Stimulated activated CD4-positive, alpha-beta T cell treated with anti-CD3 and anti-CD28 coated beads, Interleukin-12 subunit alpha, Interleukin-12 subunit beta, amount 100 ng/mL, for 48 hours (primary cell): ENCODE measurements at places on chromosomes 7 and 10.

- peak; percentile 77 for DNase-seq
Measured at GRCh38 chr10:30783939-30784501, 154.5 kb upstream of the LYZL2 start.

DNA sequence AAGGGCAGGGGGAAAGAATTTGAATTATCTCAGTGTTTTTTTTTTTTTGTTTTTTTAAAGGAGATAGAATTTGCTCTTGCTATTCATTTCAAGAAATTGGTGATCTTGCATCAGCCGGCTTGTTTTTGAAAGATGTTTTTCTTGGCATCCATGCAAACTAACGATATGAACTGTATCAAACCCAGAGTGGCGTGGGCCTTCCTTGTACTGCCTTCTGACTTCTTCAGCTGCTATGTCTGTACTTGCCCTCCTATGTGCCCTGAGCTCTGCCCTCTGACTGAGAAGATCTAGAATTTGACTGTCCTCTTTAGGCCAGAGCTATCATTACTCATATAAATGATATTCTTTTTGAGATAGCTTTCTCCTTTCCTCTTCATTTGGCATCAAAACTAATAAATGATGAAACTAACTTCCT, 183.1 kb downstream of the EXOC4 start:
- DNase-seq, result no peak

- DNase-seq, result no peak
Measured at GRCh38 chr10:58820861-58821751, 308.4 kb downstream of the BICC1 start.

DNA sequence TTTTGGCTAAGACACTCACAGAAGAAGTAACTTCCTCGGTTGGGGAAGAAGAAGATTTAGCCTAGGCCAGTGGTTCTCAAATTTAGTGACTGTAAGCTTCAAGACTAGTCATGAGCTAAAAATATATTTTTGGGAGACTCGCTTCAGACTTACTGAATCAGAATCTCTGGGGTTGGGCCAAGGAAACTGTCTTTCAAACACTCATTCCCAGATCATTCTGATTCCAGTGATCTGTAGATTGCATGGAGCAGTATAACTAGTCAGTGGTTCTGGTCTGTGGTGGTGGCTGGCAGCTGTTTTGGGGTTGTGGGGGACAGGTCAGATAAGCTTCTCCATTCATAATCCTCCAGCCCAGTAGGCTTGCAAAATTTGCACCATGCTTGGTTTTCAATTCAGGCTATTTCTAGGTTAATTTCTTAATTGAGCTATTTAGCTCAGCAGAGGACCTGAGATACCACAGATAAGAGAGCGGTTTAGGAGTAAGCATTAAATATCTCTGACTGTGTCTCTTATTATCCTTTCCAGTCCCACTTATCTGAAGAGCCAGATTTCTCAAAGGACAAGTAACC, 3.8 kb upstream of the KAT6B start:
- no peak for DNase-seq

DNA sequence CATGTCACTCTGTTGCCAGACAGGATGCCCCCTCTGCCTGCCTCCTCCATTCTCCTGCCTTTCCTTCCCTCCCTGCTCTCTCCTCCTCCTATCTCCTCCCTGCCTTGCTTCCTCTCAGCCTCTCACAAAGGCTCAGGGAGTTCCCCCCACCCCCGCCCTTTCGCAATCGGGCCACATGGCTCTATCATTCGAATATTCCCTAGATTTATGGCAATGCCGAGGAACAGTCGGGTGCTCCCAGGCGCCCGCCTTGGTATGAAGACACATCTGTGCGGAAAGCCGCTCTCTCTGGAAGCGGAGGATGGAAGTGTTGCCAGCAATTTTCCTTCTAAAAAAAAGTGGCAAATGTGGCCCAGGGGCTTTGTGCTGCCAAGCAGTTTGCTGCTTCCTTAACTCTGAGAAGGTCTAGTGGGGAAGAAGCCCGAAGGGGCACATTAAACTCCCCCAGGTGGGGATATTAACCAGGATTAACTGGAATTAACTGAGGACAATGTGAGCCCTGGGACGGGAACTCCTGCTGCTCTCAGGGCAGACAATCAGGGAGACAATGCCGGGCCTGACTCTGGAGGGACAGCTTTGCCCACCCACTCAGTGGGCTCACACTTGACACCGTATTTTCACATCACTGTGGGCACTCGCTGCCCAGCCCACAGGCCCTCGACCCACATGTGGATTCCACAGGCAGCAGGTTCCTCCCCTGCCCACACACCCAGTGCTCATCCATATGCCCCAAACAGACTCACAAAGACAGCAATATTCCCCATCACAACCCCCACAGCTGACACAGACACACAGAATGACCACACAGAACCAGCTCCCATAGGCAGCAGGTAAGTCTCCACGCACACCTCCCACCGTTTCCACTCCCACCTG, 88.4 kb upstream of the SMNDC1 start:
- DNase-seq, result no peak

DNA sequence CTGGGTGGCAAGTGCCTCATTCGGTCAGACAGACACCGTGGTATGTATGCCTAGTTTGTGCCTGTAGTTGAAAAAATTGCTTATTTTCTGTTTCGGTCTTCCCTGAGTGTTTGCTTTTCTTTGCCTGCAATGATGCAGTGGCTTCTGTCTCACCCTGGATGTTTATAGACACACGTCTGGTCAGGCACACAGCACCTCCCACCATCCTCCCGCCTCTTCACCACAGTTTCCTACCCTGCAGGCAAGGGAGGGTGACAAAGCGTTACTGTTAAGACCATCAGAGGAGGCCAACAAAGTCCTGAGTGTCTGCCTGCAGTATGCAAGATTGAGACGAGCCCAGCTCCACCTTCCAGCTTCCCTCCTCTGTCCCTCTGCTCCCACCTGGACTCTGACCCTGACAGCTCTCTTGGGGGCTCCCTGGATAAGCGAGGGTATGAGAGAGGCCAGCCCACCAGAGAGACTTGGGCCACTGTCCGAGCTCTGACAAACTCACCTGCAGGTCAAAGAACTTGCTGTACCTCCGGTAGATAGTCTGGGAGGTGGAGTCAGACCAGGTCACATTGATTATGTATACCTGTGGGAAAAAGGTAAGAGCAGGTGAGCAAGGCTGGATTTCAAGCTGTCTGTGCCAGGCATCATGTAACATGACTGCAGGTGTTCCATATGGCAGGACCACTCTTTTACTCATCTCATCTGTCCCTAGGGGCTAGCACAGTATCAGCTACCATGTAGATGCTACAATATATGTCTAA, 54.4 kb downstream of the SH3PXD2A start:
- no peak for DNase-seq
